ENCODE measurements at places on chromosomes 1 and 21.

DNA sequence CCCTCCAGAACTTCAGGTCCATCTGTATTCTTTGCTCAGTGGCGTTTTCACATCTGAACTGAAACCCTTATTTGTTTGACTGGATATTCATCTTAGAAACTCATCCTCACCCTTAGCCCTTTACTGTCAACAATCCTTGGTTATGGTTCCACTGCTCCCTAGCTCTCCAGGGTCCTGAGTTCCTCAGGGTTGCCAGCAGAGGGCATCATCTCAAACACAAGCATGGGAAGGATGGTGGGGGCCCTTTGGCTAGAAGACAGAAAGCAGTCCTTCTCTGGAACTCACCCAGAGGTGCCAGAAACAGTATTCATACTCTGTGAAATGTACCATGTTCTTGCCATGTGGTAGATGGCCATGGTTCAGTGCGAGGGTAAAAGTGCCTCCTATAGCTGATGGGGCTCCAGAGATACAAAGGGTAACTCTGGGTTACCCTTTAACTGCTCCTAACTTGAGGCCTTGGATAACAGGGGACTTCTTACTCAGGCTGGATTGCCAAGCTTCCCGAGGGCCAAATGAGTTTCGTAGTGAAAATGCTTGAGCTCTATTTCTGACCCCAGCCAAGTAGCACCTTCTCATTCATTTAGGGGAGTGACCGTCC lies 11.3 kb downstream of the NCSTN start:
- DNase-seq = peak; percentile 7

GRCh38 chr1:247228133-247228532 lies 27.7 kb upstream of the VN1R5 start:
- DNase-seq = no peak

DNA sequence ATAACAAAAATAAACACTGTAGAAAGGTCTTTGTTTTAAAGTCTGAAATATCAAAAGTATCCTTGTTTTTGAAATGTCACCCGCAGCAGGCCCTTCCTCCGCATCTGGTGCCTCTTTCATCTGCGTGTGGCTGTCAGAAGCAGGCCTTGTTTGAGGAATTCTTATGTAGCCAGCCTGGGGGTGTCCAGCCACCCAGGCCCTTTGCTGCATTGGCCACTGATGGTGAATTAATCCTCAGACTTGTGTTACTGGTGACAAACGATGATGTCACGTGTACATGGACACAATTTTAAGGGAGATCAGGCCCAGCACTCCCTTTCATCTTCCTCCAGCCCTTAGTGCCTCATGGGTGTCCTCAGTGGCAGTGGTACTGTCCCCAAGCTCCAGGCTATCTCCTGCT lies 208.0 kb upstream of the GALNT2 start:
- no peak for DNase-seq

DNA sequence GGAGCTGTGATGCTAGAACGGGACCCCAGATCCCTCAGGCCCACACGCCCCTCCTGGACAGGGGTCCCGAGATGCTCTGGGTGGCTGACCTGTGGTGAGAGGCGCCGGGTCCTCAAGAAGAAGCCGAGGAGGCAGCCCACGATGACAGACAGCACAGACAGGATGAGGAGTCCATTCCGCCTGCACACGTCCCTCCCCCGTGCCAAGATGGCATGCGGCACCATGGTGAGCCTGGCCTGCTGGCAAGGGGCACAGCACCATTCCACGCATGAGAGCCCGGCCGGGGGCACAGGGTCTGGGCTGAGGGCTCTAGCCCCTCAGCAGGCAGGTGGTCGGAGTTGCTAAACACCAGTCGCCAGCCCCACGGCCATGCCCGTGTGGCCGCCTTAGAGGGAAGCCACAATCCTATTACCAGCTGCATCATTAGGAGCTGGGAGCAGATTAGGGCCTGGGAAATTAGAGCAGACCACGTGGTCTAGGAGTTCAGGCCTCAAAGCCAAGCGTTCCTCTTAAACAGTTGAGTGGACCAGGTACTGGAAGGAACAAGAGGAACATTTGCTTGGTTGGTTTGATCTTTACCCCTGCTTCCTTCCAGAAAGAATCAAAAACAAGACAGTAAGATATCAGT lies at the start of gene SLC1A7:
TSS of gene SLC1A7 (minus strand) at position 413 of the 628 bp plus-strand sequence. CDS start at position 224, 189 bp downstream.
- no peak for DNase-seq

- no peak for DNase-seq
These were observed 608 bp upstream of the MX2 start for GRCh38 chr21:41361053-41361785.

DNA sequence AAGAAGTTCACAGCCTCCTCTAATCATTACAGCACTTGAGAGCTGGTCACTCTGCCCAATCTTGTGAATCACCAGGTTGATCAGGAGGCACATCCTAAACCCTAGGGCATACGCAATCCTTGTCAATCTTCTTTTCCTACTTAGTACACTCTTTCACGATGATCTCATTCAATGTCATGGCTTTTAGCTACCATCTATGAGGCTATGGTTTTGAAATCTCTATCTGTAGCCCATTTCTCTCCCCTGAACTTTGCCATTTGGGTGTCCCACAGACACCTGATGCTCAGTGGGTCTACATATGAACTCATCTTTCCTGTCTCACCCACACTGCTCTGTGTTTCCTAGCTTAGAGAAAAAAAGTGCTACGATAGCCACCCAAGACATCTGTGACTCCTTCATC lies 1.9 kb upstream of the MED18 start:
- no peak for DNase-seq

DNA sequence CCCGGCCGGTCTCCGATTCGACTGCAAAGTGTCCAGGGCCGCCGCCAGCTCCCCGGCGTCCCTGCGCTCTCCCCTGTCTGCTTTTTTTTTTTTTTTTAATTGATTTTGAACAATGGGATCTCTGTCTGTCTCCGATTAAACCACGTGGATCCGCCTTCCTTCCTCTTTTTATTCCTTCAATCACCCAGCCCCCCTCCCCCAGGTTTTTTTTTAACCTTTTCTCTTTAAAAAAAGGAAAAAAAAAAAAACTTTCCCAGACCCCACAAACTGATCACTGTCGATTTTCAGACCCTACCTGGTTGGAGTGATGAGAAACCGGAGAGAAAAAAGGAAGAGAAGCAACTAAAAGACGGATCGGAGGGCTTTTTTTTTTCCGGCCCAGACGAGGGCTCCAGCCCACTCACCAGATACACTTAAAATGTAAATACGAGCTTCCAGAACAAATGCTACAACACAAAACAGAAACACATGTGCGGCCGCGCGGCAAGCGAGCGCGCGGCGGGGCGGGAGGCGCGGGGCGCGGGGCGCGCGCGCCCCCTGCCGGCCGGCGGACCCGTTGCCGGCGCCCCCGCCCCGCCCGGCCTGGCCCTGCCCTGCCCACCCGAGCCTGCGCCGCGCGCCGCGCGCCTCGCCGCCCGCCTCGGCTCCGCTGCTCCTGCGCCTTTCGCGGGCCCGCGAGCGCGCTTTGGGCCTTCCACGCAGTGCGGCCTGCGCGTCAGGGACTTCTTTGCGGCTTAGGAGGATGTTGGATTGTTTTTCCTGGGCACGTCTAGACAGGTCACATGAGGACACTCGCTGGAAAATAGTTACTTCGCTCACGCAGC lies at the start of gene RCC2:
TSS of gene RCC2 (minus strand) at position 428 of the 824 bp plus-strand sequence. CDS start 1,163 bp downstream, outside the sequence.
- DNase-seq = peak; percentile 78

DNA sequence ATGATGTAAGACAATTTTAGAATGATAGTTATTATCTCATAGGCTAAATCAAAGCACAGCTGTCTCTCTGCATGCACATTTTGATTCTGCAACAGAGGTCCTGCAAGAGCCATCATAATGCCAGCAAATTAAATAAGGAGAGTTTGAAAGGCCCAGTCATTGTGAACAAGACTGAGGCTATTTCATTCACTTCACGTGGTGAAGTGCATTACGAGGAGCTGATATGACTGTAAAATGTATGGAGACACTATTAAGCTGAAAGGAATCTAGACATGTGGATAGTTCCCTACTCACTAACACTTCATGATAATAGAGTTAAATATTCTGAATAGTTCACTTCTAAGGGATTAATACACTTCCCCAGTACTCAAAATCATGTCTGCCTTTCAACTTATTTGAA lies 299.0 kb downstream of the SMYD3 start:
- no peak for DNase-seq

DNA sequence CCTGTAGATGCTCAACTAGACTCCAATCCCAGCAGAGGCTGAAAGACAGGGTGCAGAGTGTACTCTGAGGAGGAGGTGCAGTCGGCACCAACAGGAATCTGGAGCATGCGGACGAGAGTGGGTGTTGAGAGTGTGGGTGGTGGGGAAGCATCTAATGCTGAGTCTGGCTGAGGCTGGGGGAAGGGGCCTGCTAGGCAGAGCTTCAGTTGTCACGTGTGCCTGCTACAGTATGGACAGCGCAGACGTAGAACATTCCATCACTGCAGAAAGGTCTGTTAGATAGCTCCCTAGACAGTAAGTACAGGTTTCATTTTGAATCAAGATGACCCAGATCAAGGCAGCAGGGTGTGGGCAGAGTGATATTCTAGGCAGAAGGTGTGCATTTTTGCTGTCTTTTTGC lies 23.1 kb downstream of the SNAP47 start:
- no peak for DNase-seq

- no peak for DNase-seq
These were observed 625.8 kb downstream of the BRINP3 start for GRCh38 chr1:189851806-189852367.
